ENCODE measurements at places on chromosomes 5 and 9. TPM values are rescaled to one million over a fixed set of nuclear protein-coding genes. Genes with fewer than 3 reads are reported as not detected.
A peak's percentile ranks its signal among the peaks of the same experiment; 100 is the strongest.

Gene PCSK5
- total RNA-seq, result 11.5 TPM

Gene MFAP3
- 45.8 TPM for total RNA-seq

DNA sequence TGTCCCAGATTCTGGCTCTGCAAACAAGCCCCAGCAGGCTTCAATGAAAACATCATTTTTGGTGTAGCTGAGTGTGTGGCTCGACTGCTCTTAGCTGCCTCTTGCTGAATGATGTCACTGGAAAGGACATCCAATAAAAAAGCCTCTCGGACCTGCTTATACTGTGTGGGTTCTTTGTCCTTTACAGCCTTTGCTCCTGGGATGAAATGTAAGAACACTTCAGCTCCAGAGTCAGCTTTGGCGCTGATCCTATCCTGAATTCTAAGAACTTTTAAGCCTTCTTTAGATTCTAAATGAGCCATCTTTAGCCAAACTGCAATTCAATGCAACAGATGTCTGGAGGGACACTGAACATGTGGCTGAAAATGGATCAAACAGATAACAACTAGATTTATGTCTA, 404.6 kb upstream of the C9orf72 start:
- H3K27me3 ChIP-seq, result no peaks in the 10 kb centered on the region
- no peaks in the 10 kb centered on the region for H3K36me3 ChIP-seq
- no peak for DNase-seq
- H3K4me3 ChIP-seq, result no peak overlapping the region
- no peaks in the 10 kb centered on the region for H3K4me1 ChIP-seq

DNA sequence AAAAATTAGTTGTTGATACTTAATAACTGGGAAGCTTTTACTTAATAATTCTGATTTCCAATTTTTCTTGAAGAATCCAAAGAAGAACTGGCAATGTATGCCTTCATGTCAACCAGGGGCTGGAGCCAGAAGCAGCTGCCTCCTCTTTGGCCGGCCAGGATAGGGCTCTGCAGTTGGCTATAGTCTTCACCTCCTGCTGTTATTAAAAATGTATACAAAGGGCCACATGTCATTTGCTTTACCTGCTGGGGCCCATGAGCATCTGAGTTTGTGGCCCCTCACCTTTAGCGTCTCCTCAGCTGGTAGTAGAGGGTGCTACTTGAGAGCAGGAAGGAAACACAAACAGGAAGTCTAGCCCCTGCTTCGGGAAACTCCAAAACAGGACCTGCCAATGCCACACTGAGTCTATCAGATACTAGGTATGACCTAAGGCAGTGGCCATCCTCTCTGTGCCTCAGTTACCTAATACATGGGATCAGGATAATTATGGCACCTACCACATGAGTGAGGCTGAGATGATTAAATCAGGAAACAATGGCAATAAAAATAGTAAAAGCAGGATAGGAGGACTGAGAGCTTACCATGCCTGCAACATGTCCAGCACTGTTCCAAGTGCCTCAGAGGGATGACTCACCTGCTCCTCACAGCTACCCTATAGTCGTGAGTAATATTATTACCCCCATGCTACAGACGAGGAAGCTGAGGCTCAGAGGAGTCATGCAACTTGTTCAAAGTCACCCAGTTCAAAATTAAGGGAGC, 21.3 kb downstream of the CCDC69 start:
- DNase-seq, result peak; percentile 62
- no peak overlapping the region for H3K4me3 ChIP-seq
- H3K27ac ChIP-seq, result no peak overlapping the region
- no peaks in the 10 kb centered on the region for H3K36me3 ChIP-seq

DNA sequence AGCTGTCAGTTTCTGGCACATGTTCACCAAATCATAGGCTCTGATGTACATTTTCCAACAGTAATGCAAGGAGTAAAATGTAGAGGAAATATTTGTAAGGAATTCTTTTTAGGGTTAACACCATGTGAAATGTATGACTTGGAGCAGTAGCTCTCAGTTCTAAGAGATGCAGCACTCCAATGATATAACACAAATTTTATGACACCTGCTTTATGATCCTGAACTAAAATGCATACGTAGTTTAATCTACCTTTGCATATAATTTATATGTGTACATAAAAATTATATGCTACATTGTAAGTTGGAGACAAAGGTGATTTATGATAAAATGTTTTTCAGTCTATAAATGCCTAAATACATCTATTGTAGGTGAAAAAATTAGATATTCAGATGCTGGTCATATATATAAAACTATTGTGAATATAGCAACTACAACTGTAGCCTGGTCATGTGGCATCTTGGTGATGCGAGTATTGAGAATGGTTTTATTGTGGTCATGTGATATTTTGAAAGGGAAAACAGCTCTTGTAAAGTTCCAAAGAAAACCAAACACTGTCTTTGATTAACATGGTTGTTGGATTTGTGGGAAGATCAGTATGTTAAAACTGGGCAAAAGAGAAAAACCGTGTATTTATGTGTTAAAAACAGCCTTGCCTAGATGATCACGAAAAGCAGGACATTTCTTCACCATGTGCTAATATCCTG, 171.0 kb downstream of the TRIO start:
- no peak overlapping the region for H3K27ac ChIP-seq
- DNase-seq, result no peak
